T-helper 1 cell treated with Interleukin-12 subunit alpha and Interleukin-12 subunit beta and Interleukin-4 antibody, amounts not matched to agents 30 ng/mL and 1 ng/mL, for 36 hours (primary cell): ENCODE measurements at places on chromosomes 2 and 18. TPM values are rescaled to one million over a fixed set of nuclear protein-coding genes. Genes with fewer than 3 reads are reported as not detected.

The ASTL gene
- total RNA-seq, result 1.1 TPM in 1 of 2 replicates, not detected in the other

The GKN1 gene
- total RNA-seq, result not detected in 2 replicates

The SIX2 gene
- not detected in 2 replicates for total RNA-seq

The OTOS gene
- not detected in 2 replicates for total RNA-seq

The COPS9 gene
- total RNA-seq, result 111 and 112 TPM in 2 replicates

The LIMS4 gene
- total RNA-seq, result 0.42 and 0.59 TPM in 2 replicates
